ENCODE measurements at places on chromosomes 6 and 20.

DNA sequence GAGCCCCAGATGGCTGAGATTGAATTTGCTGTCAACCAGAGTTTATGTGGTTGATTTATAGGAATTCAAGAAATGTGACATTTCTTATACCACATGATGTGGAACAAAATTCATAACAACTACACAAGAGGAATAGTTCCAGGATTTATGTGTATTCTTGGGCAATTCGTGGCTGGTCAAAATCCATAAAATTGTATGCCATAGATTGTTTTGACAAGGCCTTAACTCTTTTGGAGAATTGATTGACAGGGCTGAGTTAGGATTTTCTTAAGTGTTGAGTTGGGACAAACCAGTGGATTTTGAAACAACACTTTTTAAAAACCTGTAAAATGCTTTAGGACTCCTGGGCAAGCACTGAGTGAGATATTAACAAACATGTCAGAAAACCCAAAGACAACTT lies 19.4 kb upstream of the SLC2A12 start:
- DNase-seq: no peak

DNA sequence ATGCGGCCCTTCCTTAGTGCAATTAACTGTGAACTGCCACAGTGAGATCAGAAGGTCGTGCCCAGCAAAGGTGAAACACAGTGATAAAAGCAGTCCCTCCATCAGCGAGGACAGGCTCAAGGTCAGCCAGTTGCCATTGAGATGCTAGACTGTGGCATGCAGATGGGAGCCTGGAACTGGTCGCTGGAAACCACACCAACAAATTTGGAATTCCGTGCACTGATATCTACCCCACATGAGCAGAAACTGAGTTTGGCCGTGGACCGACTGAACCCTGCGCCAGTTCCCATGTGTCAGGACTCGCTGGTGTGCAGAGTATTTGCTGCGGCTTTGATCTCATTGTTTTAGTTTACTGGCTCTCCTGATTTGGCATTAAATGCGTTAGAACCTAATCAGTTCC lies 125.6 kb upstream of the QKI start:
- DNase-seq: no peak

GRCh38 chr6:157990321-157991066 lies 8.8 kb downstream of the SYNJ2 start:
- DNase-seq: no peak

GRCh38 chr20:3479025-3479424 lies 8.2 kb downstream of the ATRN start:
- DNase-seq: no peak

DNA sequence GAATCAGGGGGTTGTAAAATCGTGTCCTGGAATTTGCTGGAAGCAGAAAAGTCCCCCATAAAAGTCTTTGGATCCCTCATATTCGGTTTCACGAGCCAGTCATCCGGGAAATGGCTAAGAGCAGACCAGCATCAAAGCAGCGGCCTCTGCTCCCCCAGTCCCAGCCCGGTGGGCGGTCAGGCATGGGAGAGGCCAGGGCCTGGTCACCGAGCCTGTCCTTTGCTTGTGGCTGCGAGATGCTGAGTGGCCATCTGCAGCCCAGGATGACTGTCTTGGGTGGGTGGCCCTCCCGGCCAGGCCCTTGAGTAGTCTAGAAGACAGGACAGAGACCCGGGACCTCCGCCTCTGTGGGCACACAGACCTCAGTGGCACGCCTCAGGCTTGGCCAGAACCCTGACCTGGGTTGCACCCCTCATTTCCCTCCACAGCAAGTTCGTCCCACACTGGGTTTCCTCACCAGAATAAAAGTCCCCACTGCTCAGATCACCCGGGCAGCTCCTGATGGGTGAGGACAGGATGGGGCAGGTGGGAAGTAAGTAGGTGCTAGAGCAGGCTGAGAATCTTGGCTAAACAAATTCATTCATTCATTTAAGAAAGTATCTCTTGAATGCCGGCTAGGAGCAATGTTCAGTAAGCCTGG lies 172.1 kb downstream of the BMP7 start:
- no peak for DNase-seq

- DNase-seq: no peak
Observed at GRCh38 chr6:41193171-41193734, 7.7 kb downstream of the TREML2 start.

- DNase-seq: peak; percentile 55
Observed at GRCh38 chr20:33299111-33299603, 16.1 kb downstream of the BPIFB1 start.

GRCh38 chr6:44409207-44409794 lies 21.8 kb downstream of the CDC5L start:
- no peak for DNase-seq

DNA sequence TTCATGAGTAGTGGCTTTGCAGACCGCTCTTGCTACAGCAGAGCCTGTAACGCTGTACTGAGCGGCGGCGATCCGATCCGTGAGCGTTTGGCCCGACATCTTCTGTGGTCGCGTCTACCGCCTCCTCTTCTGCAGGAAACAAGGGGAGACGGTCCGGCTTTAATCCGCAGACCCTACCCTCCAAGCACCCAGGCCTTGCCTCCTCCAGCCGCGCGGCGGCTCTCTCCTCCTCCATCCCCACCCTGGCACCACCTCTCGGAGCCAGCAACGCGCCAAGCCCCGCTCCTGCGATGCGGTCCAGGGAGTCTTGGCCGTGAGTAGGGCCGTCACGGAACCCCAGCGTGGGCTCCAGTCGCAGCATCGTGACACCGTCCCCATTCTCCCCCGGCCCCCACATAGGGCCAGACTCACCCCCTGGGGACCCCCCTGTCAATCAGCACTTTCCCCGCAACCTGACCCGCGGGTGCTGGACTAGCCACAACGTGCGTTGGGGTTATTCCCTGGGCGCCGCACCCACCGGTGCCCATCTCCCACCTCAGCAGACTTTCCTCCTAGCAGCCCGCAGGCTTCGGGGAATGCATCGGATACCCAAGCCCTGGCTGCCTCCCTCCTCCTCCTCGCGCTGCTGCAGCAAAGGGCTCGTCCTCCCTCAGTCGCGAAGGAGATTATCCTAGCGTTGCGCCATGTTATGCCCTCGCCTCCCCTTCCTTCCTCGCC lies 914 bp downstream of the SNAP91 start:
- DNase-seq: peak; percentile 60

GRCh38 chr20:53657279-53657678 lies 63.6 kb upstream of the ZNF217 start:
- DNase-seq: no peak

DNA sequence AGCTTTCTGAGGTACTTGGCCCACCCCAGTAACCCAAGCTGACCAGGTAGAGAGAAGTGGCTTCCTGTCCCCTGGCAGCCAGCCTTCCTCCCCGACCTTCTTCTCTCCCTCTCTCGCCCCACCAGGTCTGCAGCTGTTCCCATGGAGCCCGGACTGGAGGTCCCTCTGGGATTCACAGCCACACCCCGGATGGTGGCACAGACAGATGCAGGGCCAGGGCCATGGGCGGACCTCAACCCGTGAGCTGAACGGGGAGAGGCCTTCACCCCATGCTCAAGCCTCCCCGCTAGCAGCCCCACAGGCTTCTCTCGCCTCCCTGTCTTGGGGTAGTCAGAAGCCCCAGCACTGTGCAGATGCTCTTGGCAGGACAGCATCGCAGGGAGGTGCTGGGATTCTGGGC lies 41.3 kb downstream of the CPXM1 start:
- DNase-seq: no peak

GRCh38 chr20:38811769-38812168 lies 6.3 kb downstream of the PPP1R16B start:
- DNase-seq: no peak

GRCh38 chr6:168870982-168871381 lies 382.7 kb downstream of the THBS2 start:
- no peak for DNase-seq

DNA sequence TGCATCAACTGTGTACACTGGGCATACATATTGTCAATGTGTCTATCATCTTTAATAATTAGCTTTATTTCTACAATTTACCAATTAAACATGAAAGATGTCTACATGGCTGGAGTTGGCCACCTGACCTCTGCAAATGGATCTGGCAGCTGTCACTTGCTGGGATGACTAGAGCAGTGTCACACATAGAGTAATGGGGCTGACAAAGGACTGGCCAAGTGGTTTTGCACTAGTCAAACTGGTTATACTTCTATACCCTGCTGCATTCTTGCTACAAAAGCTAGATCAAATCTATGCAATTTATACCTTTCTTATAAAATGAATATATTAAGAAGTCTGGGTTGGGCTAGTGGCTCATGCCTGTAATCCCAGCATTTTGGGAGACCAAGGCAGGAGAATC lies 99.3 kb downstream of the SESN1 start:
- no peak for DNase-seq

DNA sequence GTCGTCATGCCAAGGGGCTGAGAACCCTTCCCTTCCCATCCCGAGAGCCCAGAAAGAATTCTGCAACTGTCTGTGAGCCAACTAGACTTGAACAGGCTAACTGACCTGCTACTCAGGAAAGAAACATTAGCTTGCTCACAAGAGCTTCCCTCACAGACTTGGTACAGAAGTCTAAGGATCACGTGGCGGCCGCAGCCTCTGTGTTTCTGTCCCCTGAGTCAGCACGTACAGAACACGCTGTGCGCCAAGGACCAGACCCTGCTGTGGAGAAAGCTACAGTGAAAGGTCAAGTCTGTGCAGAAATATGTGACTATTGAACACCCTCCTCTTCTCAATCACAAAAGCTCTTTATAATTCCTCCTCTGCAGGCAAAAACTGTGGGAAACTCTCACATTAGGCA lies 151.3 kb upstream of the QKI start:
- no peak for DNase-seq

DNA sequence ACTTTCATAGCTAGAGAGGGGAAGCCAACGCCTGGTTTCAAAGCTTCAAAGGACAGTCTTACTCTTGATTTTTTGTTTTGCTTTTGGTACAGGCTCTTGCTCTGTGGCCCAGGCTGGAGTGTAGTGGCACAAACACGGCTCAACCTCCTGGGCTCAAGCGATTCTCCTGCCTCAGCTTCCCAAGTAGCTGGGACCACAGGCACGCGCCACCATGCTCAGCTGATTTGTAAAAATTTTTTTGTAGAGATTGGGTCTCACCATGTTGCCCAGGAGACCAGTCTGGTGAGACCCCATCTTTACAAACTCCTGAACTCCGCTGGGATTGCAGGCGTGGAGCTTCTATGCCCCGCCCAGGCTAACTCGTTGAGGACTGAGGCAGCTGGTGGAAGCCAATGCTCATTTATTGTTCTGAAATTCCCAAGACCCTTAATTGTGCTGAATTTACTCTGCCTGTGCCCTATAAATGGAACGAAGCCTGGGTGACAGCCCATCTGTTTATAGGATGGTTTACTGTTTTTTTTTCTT lies 18.0 kb downstream of the SRSF3 start:
- DNase-seq: no peak

DNA sequence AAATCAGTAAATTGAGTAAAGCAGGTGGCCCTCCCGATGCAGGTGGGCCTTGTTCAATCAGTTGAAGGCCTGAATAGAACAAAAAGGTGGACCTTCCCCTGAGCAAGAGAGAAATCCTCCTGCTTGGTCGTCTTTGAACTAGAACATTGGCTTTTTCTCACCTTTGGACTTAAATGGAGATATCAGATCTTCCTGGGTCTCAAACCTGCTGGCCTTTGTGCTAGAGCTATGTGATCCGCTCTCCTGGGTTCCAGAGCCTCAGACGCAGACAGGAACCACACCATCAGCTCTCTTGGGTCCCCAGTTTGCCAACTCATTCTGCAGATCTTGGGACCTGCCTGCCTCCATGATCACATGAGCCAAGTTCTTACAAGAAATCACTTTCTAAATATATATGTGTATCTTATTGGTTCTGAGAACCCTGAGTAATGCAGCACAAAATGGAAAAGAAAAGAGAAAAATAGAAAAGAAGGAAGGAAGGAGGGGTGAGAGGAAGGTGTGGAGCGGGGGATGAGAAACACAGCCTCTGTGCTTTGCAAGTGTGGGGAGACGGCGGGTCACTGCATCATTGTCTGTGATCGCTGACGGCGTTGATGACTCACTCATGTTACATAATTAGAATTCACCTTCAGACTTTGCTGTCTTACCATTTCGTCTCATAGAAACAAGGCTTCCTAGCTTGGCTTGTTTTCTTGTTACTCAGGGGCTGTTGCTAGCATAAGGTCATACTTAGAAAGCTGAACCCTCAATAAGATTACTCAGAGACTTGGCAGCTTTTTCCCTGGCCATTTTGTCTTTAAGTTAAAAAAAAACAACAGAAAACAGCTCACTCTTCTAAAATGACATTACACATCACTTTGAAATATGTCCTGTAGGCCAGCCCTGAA lies 85.7 kb upstream of the NEDD9 start:
- DNase-seq: peak; percentile 30

GRCh38 chr6:118588626-118589025 lies 40.5 kb downstream of the PLN start:
- DNase-seq: no peak

All from NCI-H2227 treated with DMSO at 0.1 percent for 48 hours (cell line).